ENCODE measurements at places on chromosomes 1 and 21. TPM values are rescaled to one million over a fixed set of nuclear protein-coding genes. Genes with fewer than 3 reads are reported as not detected.

Gene SLAMF1
- polyA plus RNA-seq, result not detected

Gene F5
- not detected for polyA plus RNA-seq

Gene MAP10
- 1.0 TPM for polyA plus RNA-seq

Gene PRAMEF6
- polyA plus RNA-seq, result not detected

Gene CD5L
- not detected for polyA plus RNA-seq

Gene OR2T2
- not detected for polyA plus RNA-seq

Gene RAB3B
- 33.6 TPM for polyA plus RNA-seq
